ENCODE measurements at places on chromosomes 12 and 14.

DNA sequence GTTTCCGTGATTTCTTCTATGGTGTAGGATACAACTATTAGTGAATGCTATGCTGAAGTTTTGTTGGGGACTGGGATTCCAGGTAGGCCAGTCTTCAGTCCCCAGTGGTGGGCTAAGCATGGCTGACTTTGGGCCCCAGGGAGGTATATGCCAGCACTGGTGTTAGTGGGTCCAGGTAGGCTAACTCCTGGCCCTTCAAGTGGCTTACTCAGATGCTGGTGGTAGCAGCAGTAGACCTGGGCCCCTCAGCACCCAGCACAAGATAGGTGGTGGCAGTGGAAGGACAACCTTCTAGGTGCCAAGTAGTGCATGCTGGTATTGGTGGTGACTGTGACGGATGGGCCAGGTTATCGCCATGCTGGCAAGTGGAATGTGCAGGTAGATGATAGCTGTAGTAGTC is 955.1 kb downstream of the TMTC2 start:
- no peak for DNase-seq

DNA sequence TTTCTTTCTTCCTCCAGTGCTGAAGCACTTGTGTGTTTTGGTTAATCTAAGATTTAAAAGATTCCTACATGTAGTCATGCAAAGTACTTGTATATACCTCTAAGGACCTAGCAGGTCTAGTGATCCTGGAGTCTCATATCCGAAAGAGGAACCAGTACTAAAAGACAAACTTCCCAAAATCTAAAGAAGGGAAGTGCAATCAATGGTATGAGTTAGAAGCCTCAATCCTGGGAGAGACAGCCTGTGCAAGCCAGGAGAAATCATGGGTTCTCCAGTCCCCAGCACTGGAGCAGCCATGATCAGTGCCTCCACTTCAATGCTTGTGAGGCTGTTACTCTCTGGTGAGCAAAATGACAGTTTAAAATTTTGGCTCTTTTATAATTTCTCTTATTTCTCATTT is 277.4 kb downstream of the DAD1 start:
- DNase-seq = no peak

GRCh38 chr12:90268574-90268973 is 559.9 kb upstream of the ATP2B1 start:
- DNase-seq = no peak

- DNase-seq = no peak
These were observed 29.0 kb downstream of the CCDC60 start for GRCh38 chr12:119363490-119363889.

DNA sequence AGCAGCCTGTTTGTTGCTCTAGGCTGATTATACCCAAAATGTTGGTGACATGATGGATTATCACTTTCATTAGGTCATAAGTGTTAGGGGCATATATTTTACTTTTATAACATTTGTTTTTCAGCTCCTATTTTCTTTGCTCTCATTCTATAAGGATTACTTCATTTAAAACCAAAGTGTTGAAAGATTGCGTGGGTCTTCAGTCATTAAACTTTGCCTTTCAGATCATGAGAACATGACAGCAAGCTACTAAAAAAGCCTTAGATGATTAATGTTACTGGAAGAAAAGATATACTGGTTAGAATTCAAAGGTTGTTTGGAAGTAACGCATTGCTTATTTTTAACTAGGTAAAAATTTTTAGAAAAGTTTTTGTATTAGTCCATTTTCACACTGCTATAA is 156.8 kb downstream of the ERC1 start:
- no peak for DNase-seq

DNA sequence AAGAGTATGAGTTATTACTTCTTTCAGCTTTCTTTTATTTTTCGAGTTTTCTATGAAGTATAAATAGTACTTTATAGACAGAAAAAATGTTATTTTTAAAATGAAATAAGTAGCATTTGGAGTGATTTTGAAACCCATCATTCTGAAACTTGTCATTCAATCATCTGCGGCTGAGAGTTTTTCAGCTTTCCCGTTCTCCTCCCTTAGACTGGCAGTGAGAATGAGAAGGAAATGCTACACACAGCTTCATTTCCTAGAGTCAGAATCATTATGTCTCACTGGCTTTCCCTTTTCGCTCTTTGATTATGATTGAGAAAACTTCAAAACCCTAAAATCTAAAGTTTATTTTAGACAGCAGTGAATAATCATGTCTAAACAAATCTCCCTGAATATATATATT is 33.7 kb upstream of the GNPNAT1 start:
- no peak for DNase-seq

DNA sequence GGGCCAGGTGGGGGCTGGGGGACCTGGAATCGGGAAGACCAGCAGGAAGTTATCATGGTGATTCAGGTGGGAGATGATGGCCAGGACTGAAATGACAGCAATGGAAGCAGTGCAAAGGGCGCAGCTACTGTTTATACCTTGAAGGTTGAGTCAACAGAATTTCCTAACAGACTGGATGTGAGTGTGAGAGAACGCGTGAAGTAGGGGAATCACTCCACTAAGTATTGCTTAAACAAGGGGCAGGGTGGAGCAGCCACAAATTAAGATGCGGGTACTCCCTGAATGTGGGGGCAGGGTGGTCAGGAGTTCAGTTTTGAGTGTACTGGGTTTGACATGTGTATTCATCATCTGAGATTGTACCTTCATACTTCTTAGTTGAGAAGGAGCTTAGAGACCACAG is 45.1 kb downstream of the MYF5 start:
- no peak for DNase-seq

DNA sequence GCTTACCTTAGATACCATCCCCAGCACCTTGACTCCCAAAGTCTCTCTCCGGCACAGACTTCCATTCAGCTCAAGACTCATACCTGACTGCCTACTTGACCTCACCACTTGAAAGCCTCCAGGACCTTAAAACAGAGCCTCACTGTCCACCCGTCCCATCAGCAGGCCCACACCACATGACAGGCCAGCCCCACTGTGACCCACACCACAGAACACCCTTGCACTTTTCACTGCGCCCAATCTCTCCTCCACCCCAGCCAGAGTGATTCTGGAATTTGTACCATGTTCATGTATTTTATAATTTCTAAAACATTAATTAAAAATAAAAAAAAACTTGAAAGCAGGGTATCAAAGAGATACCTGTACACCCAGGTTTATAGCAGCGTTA is 28.0 kb upstream of the PLEKHG6 start:
- no peak for DNase-seq

DNA sequence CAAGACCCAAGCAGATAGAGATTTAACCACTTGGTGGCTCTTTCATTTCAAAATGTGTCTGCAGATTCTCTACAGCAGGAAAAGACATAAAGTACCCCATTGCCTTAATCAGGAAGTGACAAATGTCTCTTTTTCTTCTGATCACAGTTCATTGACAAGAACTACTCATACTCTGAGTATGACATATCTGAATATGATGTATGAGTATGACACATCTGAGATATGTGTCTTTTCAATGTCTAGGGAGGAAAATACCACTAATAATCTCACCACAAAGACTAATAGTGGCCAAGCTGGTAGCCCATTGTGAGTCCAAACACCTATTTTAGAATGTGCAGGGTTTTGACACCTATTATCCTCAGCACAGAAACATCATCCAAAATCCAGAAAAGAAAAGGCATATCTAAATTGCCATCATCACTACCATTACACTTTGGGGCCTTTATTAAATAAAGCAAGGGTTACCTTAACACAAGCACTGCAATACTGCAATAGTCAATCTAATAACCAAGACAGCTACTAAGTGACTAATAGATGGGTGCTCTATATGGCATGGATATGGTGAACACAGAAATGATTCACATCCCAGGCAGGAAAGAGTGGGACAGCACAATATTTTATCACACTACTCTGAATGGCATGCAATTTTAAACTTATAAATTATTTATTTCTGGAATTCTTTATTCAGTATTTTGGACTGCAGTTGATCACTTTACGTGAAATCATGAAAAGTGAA is 243.7 kb upstream of the FAR2 start:
- DNase-seq = no peak

DNA sequence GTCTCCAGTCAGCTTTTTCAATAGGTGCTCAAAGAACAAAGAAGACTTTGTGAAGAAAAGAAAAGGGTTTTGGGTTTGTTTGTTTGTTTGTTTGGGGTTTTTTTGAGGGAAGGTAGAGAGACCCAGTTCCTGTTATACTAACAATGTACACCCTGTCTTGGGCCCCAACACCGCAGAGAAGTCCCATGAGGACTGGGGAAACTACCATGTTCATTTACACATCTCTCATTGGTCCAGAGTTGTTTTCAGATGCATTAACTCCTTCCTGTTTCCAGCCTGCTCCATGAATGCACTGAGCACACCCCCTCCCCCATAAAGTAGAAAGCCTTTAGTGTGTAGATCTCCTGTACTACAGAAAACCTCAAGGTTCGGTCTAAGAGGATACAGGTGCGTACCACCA is 51.1 kb upstream of the SLC8A3 start:
- no peak for DNase-seq

DNA sequence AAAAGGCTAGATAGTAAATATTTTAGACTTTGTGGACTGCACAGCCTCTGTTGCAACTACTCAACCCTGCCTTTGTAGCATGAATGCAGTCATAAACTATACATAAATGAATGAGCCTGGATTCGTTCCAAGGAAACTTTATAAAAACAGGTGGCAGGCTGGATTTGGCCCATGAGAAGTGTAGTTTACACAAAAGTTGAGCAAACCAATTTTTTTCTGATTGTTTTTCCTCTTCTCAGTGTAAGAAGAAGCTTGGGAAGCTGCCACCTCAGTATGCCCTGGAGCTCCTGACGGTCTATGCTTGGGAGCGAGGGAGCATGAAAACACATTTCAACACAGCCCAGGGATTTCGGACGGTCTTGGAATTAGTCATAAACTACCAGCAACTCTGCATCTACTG is 9.5 kb downstream of the OAS1 start:
- no peak for DNase-seq

DNA sequence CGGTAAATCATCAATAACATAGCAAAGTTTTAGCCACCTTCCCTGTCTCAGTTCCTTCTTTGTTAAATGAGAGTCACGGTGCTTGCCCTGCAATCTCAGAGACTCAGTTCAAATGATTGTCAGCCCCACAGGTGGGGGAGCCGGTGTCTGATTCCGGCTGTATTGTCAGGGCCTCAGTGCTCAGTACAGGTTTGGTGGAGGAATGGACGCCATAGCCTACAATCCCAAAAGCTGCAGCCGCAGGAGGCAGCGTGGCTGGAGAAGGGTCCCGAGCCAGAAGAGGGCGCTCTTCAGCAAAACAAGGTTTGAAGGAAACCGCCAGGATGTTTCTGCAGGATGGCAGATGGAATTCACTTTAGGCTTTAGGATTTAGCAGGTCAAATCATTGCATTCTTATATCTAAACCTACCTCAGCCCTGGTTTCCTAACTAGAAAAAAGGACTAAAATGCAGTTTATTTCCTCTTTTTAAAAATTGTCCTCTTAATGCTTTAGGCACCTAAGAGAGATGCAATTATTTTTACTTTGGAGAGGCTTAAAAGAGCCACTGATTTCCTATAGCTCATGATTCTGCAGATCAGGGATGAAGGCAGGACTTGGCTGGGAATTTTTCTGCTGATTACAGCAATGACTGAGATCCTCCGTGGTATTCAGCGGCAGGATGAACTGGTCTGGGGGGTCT is 29.2 kb downstream of the FOS start:
- DNase-seq = no peak

DNA sequence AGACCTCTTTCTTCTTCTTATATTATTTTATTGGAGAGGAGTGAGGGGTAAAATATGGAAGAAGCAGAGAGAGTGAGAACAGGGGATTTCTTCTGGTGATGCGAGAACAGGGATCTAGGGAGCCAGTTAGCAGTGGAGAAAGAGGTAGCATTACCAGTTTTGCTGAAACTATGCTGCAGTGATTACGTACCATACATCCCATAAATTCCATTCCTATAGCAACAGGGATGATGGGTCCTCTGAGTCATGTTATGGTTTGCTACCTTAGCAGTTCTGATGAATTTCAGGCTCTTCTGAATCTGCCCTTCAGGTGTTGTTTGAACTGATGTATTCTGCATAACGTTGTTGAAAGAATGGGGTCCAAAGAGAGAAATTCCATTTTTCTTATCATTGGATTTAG is 625.4 kb upstream of the LRFN5 start:
- no peak for DNase-seq

- no peak for DNase-seq
These were observed 15.4 kb upstream of the TRHDE start for GRCh38 chr12:72256725-72257124.

DNA sequence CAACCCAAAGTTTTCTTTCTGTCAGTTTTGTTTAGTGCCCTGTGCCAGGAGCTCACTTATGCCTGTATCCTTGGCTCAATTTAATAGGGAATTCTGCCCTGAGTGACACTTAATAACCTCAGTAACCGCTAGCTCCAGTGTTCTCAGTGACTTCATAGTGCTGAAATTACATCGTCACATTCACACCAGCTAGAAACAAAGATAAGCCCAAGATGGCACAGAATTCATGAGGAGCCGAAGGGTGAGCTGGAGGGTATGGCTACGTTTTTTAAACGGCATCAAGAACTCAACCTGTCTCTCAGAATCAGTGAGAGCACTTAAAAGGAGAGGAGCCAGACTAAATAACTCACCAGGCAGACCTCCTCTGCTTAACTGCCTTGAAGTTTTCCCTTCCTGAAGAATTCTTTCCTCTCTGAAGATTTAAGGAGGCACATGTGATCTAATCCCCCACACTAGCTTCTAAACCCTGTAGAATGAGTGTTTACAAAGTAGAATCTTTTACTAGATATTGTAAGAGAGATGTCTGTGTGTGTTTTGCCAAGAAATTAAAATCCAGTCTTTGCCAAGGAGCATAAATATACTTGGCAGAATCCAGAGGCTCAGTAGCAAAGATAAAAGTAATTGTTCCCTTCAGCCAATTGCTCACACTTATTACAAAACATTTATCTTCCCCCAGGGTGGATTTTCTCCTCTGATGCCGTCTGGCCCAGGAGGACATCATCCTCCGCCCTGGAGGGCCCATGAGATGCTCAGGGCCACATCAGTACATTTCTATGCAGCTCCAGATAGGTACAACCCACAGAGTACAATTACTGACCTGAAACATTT is 37.3 kb downstream of the PTGER2 start:
- peak; percentile 92 for DNase-seq

GRCh38 chr12:66428261-66428660 is 126.0 kb downstream of the HELB start:
- no peak for DNase-seq

DNA sequence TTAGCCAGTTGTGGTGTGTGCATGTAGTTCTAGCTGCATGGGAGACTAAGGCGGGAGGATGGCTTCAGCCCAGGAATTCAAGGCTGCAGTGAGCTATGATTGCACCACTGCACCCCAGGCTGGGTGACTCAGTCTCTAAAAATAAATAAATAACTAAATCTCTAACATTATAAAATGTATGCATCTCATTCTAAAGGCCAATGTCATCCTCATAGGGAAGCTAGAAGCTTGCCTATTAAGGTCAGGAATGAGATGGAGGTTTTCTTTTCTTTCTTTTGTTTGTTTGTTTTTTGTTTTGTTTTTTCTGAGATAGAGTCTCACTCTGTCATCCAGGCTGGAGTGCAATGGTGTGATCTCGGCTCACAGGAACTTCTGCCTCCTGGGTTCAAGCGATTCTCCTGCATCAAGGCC is 48.8 kb upstream of the PAPLN start:
- DNase-seq = peak; percentile 47
